NCI-H446 (cell line): ENCODE measurements at places on chromosomes 1 and 21.

DNA sequence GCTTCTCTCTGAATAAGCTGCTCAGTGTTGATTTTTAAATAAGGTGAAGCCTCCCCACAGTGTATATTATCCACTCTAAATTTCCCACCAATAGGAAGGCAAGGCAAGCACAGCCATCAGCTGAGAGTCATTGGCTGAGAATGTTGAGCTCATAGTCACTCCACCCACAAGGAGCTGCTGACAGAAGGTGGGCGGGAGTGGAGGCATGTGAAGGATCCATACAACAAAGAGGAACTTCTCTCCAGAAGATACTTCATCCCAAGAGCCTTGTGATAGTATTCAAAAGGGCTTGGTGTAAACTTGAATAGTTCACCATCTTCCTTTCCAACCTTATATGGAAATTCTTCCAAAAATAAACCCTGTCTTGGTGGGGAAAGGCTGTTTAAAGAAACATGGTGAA is 42.8 kb downstream of the SAMD13 start:
- DNase-seq, result no peak

DNA sequence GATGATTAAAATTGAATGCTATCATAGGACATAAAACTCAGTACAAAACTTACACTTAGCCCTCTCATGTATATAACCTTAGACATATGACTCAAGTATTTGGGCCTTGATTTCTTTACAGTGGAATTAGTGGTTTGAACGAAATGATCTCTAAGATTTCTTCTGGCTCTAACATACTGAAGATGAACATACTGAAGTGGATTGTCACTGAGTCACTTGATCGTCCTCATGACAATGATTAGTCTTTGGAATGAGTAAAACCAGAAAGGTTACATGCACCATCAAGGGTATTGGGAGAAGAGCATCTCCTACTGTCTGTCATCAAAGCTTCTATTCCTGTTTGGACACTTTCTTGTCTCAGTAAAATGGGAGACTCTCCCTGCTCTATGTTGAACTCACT is 17.4 kb downstream of the FMN2 start:
- no peak for DNase-seq

DNA sequence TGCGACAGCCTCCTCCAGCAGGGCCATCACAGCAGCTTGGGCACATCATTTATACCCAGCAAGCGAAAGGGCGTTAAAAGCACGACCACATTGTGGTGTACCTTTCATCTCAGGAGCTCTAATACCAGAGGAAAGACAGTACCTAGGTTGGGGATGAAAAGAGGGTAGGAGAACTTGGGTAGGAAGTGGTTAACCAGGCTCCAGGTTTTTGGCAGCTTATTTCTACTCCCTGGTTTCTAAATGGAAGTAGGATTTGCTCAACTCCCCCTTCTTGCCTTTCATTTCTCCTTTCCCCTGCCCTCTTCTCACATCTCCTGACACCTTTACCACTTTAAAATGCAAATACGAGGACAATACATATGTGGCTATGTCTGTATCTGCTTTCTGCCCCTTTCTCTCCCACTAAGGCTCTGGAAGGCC is 30.2 kb downstream of the FAM177B start:
- DNase-seq, result no peak

DNA sequence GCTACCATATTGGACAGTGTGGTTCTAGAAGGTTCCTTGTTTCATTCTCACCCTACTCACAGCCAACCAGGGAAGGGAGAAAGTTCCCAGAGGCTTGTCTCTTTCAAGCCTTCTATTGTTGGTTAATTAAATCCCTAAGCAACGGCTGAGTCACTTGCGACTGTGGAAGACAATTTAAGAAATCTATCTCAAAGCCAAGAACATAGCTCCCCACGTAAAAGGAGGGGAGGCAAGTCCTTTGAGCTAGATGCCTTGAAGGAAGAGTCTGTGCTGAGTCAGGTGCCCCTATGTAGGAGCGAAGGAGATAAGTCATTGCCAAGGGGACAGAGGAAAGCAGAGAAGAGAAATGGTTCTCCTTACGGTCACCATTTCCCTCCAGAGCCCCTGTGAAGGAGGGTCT is 79.4 kb upstream of the PPP2R5A start:
- no peak for DNase-seq

DNA sequence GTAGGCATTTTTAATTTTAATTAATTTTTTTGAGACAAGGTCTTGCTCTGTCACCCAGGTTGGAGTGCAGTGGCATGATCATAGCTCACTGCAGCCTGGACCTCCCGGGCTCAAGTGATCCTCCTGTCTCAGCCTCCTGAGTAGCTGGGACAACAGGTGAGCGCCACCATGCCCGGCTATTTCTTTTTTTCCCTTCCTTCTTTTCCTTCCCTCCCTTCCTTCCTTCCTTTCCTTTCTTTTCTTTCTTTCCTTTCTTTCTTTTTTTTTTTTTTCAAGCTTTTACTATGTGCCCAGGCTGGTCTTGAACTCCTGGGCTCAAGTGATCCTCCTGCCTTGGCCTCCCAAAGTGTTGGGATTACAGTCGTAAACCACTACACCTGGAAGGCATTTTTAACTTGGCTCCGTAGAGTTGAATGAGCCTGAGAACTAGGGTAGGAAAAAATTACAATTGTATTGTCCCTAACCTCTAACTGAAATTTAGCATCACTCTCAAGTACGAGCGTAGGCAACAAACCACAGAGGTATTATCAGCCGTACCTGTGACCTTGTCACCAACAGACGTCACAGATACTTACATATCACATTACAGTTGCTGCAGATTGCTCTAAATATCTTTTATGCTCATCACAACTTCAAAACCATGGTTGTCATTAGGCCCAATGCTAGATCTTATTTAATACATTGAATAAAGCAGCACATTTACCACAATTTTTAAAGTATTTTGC is 8.0 kb downstream of the RUNX3 start:
- no peak for DNase-seq

DNA sequence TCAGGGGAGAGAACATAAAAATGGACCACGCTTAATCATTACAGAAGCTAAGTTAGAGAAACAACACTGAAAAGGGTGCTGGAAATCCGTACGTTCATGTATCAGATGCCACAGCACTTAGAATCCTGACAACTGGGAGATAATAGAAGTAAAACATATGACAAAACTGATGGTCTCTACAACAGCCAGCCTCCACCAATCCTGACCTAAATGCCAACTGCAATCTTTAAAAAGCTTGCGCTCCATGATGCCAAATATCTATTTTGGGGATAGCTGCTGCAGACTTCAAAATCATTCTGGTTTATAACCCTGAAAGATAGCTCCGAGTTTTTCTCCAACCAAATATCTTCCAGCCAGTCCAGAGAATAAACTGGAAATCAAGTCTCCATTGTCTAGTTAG is 178.3 kb downstream of the RERE start:
- DNase-seq, result no peak

- DNase-seq, result no peak
Observed at GRCh38 chr1:81317191-81317590, 483.5 kb upstream of the ADGRL2 start.
